ENCODE measurements at places on chromosomes 16 and 17.

- DNase-seq = no peak
Observed at GRCh38 chr16:69179328-69180010, 7.5 kb upstream of the SNTB2 start.

GRCh38 chr16:82824408-82824807 is 197.6 kb downstream of the CDH13 start:
- DNase-seq = no peak

DNA sequence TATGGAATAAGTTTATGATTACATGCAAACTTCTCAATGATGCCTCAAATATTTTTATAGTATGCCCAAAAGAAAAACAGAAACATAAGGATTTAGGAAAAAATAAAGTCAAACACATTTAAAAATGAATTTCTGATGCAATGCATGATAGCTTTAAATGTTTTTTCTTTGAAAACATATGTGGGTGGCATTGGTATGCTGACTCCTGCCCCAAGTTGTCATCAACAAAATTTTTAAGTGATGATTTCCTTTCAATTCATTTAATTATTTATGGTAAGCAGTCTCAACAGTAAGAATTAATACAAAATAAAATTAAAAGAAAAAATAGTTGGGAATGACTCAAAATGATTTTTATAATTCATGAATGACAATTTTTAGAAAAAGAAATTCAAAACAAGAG is 104.9 kb downstream of the CEP112 start:
- DNase-seq = no peak

GRCh38 chr17:39808409-39808997 is 55.6 kb downstream of the IKZF3 start:
- DNase-seq = no peak

GRCh38 chr16:89685916-89686315 is 573 bp upstream of the CDK10 start:
- DNase-seq = no peak

GRCh38 chr17:6639586-6640535 is 650 bp downstream of the KIAA0753 start:
- peak; percentile 30 for DNase-seq

GRCh38 chr16:19481296-19481695 is 40.6 kb downstream of the GDE1 start:
- DNase-seq = no peak

DNA sequence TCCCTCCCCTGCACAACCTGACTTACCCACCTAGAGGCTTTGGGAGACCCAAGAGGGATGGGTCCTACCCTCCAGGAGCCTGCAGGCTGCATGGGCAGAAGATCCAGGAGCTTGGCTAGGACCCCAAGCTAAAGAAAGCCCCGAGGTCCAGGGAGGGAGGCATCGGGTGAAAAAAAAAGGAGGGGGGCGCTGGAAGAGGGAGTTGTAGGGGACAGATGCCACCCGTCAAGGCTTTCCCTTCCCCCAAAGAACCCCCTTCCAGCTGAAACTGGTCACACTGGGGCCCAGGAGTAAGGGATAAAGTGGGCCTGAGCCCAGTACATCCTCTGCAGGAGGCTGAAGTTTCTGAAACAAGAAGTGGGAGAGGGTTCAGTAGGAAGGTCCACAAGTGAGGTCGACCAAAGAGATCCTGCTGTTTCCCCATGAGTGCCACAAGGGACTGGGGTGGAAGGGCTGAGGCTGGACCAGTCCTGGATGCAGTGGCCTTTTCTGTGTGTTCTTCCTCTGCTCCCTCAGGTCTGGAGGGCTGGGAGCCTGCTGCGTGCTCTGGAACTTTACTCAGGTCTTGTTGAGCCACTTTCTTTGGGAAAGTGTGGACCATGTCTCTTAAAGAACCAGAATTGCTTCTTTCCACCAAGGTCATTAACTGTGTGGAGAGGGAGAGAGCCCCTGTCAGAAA is 14.2 kb upstream of the CBFB start:
- DNase-seq = no peak

GRCh38 chr16:27634779-27635178 is 84.8 kb downstream of the KATNIP start:
- no peak for DNase-seq

GRCh38 chr17:62705778-62706597 is 78.5 kb downstream of the MRC2 start:
- DNase-seq = peak; percentile 27

- no peak for DNase-seq
Observed at GRCh38 chr17:40678902-40679522, 14.0 kb upstream of the KRT222 start.

- no peak for DNase-seq
Observed at GRCh38 chr17:38511150-38512108, 83.2 kb downstream of the ARHGAP23 start.

GRCh38 chr17:56434610-56435009 is 158.9 kb upstream of the NOG start:
- DNase-seq = no peak

GRCh38 chr17:9932491-9932890 is 27.4 kb upstream of the RCVRN start:
- DNase-seq = no peak

GRCh38 chr17:57612202-57613071 is 132.7 kb downstream of the CCDC182 start:
- peak; percentile 92 for DNase-seq

DNA sequence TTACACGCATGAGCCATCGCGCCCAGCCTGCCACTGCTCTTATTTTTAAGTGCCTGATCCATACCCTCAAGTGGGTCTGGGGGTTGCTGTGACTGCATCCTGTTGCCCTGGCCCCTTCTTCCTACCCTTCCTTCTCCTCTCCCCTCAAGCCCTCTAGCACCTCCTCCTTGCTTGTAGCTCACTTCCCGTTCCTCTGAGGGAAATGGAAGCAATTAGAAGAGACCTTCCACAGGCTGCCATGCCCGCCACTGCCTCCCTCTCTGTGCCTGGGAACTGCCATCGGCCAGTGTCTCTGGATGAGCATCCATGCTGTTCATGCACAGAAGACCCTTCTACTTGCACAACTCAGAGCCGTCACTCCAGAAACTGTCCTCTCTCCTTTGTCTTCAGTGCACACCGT is 10.6 kb upstream of the TFAP4 start:
- no peak for DNase-seq

GRCh38 chr17:9828296-9829295 is 2.9 kb downstream of the GLP2R start:
- DNase-seq = no peak

DNA sequence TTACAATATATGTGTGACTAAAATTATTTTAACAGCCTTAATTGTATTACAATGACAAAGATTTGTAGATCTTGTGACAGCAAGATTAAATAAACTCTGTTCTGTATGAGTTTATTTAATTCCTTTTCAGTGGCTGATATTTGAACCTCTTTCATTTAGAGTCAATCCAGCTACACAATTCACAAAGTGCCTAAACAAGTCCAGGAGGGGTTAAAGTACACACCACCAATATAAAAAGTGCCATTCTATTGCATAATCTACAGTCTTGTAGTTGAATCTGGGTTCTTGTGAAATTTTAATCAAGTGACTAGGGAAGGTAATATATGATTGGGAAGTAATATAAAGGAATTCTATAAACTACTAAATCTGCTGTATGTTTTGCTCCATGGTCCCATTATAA is 3.9 kb upstream of the NFAT5 start:
- DNase-seq = no peak

- DNase-seq = no peak
Observed at GRCh38 chr16:83989300-83989699, 21.3 kb downstream of the NECAB2 start.

DNA sequence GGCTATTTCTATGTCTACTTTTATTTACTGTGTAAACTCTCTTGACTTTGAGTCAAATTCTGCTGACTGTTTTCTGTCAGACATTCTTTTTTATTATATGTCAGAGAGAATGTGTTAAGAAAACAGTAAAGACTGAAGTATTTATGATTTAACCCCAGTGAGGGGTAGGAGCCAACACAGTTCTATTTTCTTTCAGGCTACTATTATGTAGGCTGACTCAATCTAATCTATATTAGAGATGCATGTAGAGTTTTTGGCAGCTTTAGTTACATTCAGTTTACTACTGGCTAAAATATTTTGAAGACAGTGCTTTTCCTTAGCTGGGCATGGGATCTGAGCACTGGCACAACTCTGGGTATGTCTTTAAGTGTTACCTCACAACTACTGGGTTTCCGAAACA is 1108.0 kb downstream of the CDH11 start:
- no peak for DNase-seq

- no peak for DNase-seq
Observed at GRCh38 chr16:4115949-4116318, 308 bp downstream of the ADCY9 start.

GRCh38 chr17:79840269-79840988 is 1.2 kb upstream of the CBX4 start:
- DNase-seq = peak; percentile 11

DNA sequence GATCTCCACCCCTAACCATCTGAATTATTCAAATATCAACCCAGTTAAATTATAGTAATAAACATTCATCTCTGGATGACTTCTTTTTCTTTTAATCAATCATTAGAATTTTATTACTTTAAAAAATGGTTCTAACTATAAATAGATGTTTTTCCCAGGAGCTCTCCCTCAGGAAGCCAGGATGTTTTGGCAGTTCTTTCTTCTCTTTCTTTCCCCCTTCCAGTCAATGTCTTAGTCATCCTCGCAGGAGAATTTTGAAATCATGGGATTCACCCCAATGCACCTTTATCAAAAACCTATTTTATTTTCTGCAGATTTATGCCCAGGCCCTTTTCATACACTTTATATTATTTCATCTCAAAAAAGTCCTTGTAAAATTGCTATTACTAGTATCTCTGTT is 711.6 kb downstream of the CDH11 start:
- no peak for DNase-seq

DNA sequence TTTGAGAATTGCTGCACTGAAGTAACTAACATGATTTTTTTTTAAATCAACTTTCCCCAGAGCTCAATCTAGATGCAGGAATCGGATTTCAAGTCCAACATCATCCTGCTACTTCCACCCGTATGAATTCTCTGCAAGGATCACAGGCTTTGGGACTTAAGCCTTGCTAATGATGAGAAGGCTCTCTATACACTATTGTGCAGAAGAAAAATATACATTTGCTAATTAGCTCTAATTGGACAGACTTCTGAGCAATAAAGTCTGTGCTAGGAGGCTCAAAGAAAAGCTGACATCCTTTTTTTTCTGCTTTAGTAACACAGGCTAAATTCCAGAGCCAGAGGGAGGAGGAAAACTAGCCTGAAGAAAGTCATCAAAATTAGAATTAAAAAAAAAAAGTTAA is 433.6 kb downstream of the PMP22 start:
- DNase-seq = no peak

GRCh38 chr17:79391376-79392233 is 219.2 kb downstream of the RBFOX3 start:
- DNase-seq = peak; percentile 79

- DNase-seq = no peak
Observed at GRCh38 chr17:1325766-1326165, 46.3 kb downstream of the TRARG1 start.

DNA sequence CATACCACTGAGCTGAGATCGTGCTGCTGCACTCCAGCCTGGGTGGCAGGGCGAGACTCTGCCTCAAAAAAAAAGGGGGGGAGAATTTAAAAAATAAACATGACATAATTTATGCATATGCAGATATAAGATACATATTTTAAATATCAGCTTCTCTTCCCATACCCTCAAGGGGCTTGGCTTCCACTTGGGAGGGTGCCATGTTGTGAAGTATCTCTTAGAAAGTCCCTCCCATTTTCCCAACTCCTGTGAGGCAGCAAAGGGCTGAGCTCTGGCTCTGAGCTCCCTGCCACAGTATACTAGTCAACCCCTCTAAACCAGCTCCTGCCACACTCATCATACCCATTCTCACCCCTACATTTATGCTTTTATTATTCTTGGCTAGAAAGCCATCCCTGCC is 39.4 kb downstream of the MYH11 start:
- DNase-seq = no peak

- DNase-seq = no peak
Observed at GRCh38 chr16:67967183-67967957, 1.1 kb downstream of the SLC12A4 start.

GRCh38 chr16:57893559-57894389 is 77.2 kb downstream of the CNGB1 start:
- DNase-seq = no peak

- DNase-seq = no peak
Observed at GRCh38 chr17:10032118-10032852, 127.2 kb upstream of the RCVRN start.

- no peak for DNase-seq
Observed at GRCh38 chr17:46031440-46031839, 32.4 kb downstream of the STH start.

- DNase-seq = no peak
Observed at GRCh38 chr17:33152783-33153182, 140.3 kb downstream of the ASIC2 start.

DNA sequence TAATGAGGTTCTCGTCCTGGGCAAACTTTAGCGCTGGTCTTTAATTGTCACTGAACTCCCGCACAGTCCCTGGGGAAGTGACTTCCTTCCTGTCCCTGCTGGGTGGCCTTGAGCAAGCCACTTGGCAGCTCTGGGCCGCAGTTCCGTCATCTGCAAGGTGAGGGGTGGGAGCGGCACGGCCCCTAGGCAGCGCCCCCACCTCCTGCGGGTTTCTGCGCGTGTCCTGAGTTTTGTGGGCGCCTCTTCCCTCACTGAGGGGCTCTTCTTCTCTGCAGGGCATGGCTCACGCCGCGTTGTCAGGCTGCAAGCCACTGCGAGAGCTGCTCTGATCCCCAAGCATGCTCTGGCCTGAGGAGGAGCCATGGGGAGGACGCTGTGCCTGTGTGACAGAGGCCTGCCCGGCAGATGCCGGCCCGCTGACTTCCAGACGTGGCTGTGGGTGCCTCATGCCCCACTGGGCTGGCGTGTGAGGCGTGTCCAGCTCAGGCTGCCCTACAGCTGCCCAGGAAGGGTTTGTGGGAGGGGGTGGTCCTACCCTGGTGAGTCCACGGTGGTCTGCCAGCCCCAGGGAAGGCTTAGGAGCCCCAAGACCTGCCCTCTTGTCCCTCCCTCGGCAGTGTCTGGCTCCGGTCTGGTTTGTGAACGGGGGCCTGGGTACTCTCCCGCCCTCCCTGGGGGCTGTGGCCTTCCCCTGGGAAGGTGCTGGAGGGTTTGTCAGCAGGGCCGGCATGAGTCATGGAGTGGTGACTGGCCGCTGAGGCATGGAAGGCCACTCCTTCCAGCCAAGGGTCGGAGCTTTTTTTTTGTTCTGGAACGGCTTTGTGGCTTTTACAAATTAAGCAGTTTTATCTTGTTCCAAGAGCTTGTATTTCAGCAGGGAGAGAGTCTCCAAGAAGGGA is 182.0 kb downstream of the SEC14L1 start:
- DNase-seq = peak; percentile 4

DNA sequence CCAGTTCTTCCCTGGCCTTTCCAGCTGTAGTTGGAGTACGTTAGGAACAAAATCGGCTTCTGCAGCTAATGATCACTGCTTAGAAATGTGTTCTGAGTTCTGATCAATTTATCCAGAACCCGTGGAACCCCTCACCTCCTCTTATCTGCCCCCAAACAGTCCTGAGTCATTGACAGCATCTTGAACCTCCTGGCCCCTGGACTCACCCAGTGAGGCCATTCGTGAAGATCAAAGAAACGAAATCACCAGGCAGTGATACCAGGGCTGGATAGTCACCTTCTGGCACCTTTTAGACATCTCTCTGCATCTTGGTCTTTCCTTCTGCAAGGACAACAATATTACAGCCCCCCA is 17.0 kb upstream of the EXOC7 start:
- no peak for DNase-seq

- DNase-seq = no peak
Observed at GRCh38 chr17:77778636-77779489, 179.6 kb upstream of the TNRC6C start.

- DNase-seq = peak; percentile 16
Observed at GRCh38 chr17:45895969-45896785, 1.8 kb downstream of the MAPT start.
